Pons (tissue), 1 donor: ENCODE measurements at places on chromosomes 12 and 14.
A peak's percentile ranks its signal among the peaks of the same experiment; 100 is the strongest.

DNA sequence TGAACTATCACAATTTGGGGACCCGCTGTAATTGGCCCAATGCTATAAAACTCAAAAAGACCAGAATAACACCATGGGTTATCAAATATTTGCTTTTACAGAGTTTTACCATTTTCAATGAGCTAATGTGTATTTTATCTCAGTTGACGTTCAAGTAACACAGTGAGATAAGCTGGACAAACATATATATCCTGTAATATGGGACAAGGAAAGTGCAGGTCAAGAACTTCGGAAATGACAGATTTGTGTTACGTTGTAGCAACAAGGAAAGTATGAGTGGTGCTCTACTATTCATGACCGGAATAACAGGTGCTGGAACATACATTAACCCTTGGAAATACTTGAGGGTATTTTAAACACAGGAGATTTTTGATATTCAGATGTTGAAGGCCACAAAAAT is 566.4 kb upstream of the FLRT2 start:
- no peak for DNase-seq

DNA sequence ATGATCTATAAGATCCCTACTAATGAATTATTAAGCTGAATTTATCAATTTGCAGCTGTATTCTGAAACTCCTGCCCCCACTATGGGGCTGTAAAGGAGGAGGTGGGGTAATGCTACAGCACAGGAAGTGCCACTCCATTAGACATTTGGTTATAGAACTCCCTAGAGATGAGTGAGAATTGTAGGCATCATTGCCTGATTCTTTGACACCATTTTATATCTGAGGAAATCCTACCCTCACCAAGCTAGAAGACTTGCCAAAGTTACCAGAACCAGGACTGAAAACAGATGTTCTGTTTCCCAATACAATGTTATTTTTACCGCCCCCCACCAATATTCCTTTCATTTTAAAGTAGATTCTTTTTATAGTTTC is 182.4 kb downstream of the EGLN3 start:
- DNase-seq, result no peak

GRCh38 chr14:29637411-29637810 is 290.2 kb downstream of the PRKD1 start:
- peak; percentile 95 for DNase-seq

GRCh38 chr14:99699085-99699760 is 15.1 kb downstream of the CYP46A1 start:
- DNase-seq, result no peak

DNA sequence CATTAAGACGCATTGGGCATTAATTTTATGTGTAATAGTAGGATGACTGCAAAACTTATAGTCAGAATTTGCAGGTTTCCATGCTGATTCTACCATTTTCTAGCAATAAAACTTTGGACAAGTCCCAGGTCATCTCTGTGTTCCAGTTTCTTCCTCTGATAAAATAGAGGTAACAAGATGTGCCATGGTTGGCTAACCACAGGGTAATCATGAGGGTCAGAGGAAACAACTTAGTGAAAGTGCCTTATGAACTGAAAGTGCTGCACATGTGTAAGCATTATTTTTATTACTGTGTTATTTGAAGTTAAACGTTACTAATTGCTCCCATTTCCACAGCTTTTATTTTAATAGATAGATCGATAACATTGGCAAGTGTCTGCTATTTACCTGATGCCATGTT is 21.1 kb downstream of the SMCO2 start:
- DNase-seq, result no peak

GRCh38 chr14:89317051-89317691 is 99.9 kb downstream of the FOXN3 start:
- no peak for DNase-seq

DNA sequence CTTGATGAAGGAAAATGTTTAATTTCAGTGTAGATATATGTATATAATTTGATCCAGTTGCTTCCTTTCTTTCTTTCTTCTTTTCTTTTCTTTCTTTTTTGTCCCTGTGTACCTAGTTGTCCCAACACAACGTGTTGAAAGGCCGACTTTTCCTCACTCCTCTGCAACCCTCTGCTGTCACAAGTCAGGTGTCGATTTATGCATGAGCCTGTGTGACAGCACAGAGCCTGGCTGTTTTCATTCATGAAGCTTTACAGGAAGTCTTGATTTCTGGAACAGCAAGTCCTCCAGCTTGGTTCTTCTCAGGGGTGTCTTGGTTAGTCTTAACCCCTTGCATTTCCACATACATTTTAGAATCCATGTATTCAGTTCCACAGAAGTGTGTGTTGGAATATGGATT is 88.1 kb downstream of the PPP2R5C start:
- no peak for DNase-seq

DNA sequence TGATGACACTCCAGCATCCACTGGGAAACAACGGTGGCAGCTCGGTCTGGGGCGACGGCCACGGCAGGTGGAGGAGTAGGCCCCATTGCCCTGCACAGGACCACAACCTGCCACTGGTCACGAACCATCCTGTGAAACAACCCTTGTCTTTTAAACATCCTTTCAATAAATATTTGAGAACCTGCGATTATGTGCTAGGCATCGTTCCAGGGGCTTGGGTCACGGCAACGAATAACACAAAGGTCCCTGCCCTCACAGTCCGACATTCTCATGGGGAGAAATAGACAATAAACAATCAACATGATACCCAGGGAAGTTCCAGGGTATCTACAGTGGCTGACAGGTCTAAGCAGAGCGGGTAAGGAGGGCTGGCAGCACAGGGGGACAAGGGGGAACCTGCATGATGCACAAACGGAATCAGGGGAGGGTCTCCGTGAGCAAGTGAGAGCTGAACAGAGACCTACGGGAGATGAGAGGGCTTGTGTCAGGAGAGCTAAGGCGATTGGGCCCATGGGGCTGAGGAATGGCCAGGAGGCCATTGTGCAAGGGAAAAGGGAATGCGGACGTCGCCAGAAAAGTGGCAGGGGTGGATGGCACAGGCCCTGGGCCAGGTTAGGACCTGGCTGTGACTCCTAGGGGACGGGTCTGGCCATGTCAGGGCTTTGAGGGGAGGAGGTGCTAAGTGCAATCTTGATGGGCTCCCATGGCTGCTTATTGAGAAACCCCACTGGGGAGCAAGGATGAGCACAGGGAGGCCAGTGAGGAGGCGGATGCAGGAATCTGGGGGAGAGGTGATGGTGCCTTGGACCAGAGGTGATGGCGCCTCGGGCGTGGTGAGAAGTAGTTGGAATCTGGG is 9.7 kb downstream of the SCARB1 start:
- no peak for DNase-seq

DNA sequence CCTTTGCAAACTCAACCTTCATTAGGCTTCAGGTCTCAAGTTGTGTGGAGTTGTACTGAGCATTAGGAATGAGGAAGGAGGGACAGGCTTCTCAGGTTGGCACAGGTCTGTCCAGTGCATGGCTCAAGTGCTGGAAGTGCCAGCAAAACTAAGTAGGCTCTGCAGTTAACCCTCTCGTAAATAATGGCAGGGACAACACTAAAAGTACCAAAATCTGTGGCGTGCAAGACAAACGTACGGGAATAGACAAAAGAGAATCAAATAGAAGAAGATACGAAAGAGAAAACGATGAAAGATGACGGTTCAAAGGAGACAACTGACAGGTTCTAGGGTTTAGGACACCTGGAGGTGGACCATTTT is 612 bp downstream of the TRAPPC6B start:
- DNase-seq, result peak; percentile 24

- peak; percentile 20 for DNase-seq
Measured at GRCh38 chr14:59483363-59483762, 845 bp downstream of the L3HYPDH start.

GRCh38 chr12:34347367-34347766 is 325.1 kb downstream of the ALG10 start:
- no peak for DNase-seq

DNA sequence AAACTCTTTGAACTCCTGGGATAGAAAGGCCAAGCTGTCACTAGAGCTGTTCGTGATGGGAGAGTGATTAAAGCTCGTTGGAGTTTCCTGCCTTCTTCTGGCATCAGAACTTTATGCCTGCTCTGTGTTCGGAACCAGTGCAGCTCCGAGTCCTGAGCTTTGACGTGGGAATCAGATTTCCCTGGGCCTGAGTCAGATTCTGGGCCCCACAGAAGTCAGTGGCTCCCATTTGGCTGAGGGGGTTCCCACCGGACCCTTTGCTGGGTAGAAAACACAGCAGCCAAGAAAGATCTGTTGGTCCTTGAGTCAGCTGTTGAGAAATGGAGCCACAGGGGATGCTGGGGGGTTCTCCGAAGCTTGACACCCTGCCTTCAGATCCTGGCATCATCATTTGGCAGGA is 238.0 kb downstream of the CHST11 start:
- no peak for DNase-seq

DNA sequence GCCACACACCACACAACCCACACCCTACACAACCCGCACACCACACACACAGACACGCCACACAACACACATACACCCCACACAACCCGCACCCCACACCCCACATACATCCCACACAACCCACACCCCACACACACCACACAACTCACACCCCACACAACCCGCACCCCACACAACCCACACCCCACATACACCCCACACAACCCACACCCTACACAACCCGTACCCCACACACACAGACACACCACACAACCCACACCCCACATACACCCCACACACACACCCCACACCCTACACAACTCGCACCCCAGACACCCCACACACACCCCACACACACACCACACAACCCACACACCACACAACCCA is 78.5 kb downstream of the NOC4L start:
- DNase-seq, result no peak

- no peak for DNase-seq
Measured at GRCh38 chr12:25767606-25768005, 190.9 kb upstream of the RASSF8 start.

GRCh38 chr14:32468955-32469354 is 139.9 kb downstream of the AKAP6 start:
- peak; percentile 74 for DNase-seq

GRCh38 chr12:6667559-6668210 is 4.8 kb upstream of the ING4 start:
- no peak for DNase-seq

GRCh38 chr14:30225176-30225575 is 297.5 kb upstream of the PRKD1 start:
- no peak for DNase-seq

GRCh38 chr14:55599250-55599879 is 19.4 kb downstream of the KTN1 start:
- DNase-seq, result no peak

DNA sequence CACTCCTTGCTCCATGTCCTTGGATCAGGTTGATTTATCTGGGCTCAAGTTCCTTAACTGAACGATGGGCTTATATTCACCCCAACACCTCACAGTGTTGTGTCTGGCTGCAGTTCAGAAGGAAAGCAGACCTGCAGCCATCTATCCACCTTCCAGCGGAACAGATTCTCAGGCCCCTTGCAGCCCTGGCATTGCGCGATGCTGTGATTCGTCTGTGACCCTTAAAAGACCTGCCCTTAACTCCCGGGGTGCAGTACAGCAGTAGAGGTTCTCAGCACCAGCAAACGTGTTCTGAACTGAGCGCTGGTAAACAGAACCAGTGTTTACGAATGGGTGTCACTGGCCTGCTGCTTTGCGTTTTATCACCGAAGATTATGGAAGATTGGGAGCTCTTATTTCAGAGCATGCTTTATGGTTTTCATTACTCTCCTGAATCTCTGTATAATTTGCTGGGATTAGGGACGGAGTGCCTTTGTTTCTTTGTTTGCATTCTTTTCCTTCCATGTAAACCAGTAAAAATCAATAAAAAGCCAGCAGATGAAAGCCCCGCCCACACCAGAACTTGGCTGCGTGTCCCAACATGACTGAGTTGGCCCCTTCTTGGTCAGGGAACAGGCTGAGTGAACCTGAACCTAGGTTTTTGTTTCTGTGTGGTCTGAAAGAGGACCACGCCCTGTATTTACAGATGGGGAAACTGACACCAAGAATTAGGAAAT is 286.7 kb upstream of the CRY1 start:
- DNase-seq, result no peak

- DNase-seq, result peak; percentile 62
Measured at GRCh38 chr14:52918486-52918885, 32.4 kb downstream of the FERMT2 start.

DNA sequence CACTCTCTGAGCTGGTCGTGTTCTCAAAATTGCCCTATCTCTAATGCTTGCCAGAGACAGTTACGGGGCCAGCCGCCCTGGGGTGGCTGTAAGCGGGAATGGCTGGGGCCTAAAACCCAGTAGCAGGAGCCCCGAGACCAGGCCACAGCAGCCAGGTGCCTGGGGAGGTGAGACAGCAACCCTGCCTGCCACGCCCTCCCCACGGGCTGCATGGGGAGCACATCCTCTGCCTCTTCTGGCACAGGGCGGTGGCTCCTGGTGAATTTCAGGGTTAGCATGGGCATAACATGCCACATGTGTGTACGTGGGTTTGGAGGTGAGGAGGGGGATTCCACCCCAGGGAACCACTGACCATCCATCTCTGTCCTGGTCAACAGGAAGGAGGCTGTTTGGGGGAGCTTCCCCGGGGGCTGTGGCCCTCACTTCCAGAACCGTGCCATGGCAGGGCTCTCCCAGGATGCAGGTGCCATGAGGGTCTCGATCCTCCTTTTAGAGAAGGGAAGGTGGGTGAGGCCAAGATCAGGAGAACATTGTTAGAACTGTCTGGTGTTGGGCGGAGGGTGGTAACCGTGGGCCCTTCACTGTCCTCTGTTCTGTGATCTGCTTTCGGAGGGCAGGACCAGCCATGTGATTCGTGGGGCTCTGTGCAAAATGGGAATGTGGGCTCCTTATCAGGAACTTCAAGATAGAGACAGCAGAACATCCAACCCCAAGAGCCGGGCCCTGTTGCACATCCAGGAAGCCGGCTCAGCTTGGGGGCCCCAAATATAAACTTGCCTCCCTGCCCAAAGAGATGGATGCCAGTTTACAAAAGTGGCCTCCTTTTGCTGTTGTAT is 312.2 kb upstream of the DIO3 start:
- DNase-seq, result no peak

- no peak for DNase-seq
Measured at GRCh38 chr14:55430024-55430690, 10.3 kb downstream of the TBPL2 start.

- no peak for DNase-seq
Measured at GRCh38 chr14:23025151-23025814, 9.4 kb downstream of the PSMB5 start.

GRCh38 chr14:65958664-65959562 is 527.3 kb upstream of the CCDC196 start:
- DNase-seq, result peak; percentile 71

DNA sequence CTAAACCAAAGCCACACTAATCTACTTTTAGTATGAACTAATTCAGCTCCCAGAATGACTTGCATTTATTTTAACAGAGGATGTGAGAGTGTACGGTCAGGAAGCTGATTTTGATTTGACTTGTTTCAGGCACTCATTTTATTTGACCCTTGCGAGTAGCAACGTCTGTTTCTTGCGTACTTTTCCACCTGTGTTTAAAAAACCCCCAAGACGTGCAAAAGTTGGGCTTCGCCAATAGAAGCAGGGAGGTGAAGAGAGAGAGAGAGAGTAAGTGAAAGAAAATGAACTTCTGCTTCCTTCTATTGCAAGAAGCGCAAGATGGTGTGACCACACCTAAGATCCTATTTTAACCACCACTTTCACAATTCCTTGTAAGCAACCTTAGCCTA is 6.7 kb upstream of the SLC15A4 start:
- DNase-seq, result no peak

- DNase-seq, result no peak
Measured at GRCh38 chr12:103457471-103457870, 38.3 kb downstream of the C12orf42 start.
